Dermis microvascular lymphatic vessel endothelial cell (primary cell): ENCODE measurements at places on chromosomes 2 and 18. TPM values are rescaled to one million over a fixed set of nuclear protein-coding genes. Genes with fewer than 3 reads are reported as not detected.

The TMEM17 gene
- 1.3 and 2.0 TPM in 2 replicates for total RNA-seq

The EGR4 gene
- not detected in 2 replicates for total RNA-seq

The CTAGE1 gene
- not detected in 2 replicates for total RNA-seq

The PFN4 gene
- 0.26 and 0.51 TPM in 2 replicates for total RNA-seq

The CFAP53 gene
- total RNA-seq: 0.13 TPM in 2 replicates

The GALM gene
- 4.1 and 8.0 TPM in 2 replicates for total RNA-seq

The ST8SIA5 gene
- under 0.01 TPM in 1 of 2 replicates, not detected in the other for total RNA-seq
